CD8-positive, alpha-beta memory T cell (primary cell): ENCODE measurements at places on chromosomes 13 and 19. TPM values are rescaled to one million over a fixed set of nuclear protein-coding genes. Genes with fewer than 3 reads are reported as not detected.

USHBP1 gene
- 0.07 TPM for total RNA-seq

STOML3 gene
- total RNA-seq = not detected

LRRC63 gene
- 0.55 TPM for total RNA-seq

PRR19 gene
- total RNA-seq = 0.73 TPM

SLC8A2 gene
- not detected for total RNA-seq

FLT3 gene
- total RNA-seq = 0.07 TPM

ZSCAN18 gene
- 24.0 TPM for total RNA-seq

PTBP1 gene
- 978 TPM for total RNA-seq

FPR1 gene
- not detected for total RNA-seq

IGFL1 gene
- total RNA-seq = not detected

CEACAM3 gene
- total RNA-seq = not detected

FPR2 gene
- not detected for total RNA-seq

IGFL3 gene
- total RNA-seq = not detected

DCUN1D2 gene
- total RNA-seq = 16.2 TPM

NPHS1 gene
- not detected for total RNA-seq

TNNT1 gene
- total RNA-seq = not detected

PRSS57 gene
- not detected for total RNA-seq

NCLN gene
- total RNA-seq = 96.0 TPM

S1PR5 gene
- 1.8 TPM for total RNA-seq

EIF3K gene
- total RNA-seq = 282 TPM

SIGLEC5 gene
- 0.13 TPM for total RNA-seq

ZNF616 gene
- total RNA-seq = 11.2 TPM

KRTDAP gene
- total RNA-seq = not detected

EHD2 gene
- not detected for total RNA-seq

MISP3 gene
- total RNA-seq = 1.00 TPM

SERTM1 gene
- total RNA-seq = not detected

ZFP82 gene
- 4.9 TPM for total RNA-seq

FGF14 gene
- total RNA-seq = not detected
